Astrocyte of the hippocampus (primary cell): ENCODE measurements at places on chromosomes 3 and 15.

DNA sequence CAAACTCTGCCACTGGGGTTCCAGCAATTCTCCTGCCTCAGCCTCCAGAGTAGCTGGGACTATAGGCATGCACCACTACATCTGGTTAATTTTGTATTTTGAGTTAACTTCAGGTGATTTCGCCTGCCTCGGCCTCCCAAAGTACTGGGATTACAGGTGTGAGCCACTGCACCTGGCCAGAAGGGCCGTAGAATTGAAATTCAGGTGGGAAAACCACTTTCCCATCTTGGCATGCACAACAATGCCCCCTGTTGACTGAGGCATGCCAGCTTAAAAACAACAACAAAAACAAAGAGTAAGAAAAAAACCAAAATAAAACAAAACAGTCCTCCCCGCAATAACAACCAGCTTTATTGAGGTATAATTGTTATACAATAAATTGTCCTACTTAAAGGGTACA, 32.6 kb upstream of the RAB11A start:
- no peak for DNase-seq

- no peak for DNase-seq
Observed at GRCh38 chr3:18735005-18735404, 309.9 kb upstream of the SATB1 start.

DNA sequence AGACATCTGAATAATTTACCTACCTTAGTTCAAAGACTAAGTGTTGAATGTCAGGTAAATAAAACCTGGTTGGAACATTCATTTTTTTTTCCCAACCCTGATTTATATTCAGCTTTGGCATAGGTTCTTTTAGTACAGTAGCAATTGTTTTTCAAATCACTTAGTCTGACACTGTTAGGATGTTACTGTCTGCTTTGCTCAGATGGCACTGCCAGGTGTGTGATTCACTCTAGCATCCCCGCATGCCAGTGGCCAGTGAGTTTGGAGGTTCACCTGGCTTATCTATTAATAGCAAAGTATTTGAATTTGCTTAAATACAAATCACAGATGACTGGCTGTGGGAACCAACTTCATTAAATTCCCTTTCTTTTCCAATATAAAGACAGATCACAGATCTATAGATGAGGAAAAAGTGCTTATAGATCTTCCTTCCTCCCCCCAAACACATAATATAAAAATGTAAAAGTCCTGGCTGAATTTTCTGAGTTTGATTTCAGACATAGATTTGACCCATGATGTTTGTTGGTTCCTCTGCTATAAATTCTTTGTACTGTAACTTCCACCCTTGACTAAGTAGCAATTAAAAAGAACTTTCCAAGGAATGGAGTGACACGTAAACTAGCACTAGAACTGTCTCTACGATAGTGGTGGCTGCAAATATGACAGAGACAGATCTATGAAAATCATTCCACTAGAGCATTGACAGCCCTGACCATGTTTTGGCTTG, 3.9 kb downstream of the THBS1 start:
- DNase-seq = peak; percentile 17

- peak; percentile 100 for DNase-seq
Observed at GRCh38 chr3:136752422-136753325, 496 bp upstream of the STAG1 start.

DNA sequence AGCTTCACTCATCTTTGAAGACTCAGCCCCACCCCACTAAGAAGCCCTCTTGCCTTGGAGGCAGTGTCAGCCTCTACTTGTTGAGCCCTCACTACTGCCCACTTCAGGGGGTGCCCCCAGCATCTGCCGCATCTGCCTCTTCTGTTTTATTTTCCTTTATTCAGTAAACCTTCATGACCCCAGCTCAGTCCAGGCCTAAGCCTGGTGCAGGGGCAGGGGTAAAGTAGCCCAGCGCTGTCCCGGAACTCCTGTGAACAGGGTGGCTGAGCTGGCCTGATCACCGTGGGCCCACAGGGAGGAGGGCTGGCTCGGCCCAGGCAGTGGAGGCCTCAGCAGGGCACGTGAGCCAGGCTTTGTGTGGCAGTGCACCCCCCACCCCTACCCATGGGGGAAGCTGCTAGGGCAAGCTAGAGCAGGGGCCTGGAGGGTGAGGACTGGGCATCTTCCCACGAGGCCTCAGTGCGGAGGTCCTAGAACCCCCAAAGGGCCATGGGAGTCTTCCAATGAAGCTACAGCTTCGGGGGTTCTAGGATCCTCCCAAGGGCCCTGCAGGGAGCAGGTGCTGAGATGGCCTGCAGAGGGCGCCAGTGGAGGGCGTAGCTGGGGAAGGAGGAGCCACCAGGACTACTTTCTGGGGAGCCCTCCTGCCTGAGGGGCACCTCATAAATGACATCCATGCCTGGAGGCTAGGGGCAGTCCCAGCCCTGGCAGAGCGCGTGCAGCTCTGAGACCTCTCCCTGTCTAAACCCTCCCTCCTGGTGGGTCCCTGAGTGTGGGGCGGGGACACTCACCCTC, 36.0 kb downstream of the TSPAN3 start:
- DNase-seq = no peak

GRCh38 chr3:2774481-2775249, 335.5 kb downstream of the IL5RA start:
- no peak for DNase-seq

DNA sequence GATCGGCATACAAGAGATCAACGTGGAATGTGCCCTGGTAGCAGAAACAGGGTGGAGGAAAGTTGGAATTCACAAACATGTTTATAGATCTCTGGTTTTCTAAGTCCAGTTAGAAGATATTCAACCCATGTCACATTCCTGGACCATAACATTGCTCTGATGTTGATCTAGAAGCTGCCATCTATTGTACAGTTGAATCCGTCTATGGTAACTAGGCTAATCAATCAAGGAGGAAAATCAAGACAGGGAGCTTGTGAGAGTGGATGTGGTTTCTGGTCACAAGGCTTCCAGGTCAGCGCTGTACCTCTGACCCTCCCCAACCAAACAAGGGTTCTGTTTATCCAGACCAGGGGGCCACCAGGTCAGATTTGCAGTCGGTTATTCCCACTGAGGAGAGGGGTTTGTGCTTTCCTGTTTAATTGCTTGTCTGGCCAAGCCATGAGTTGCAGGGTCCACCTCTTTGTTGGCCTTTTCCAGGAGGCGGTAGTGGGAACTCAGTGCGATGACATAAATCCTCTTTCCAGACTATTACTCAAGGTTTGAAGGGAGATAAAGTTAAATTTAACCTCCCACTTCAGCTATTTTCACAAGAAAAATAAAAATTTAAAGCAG, 130.3 kb downstream of the SLCO3A1 start:
- no peak for DNase-seq

- DNase-seq = peak; percentile 74
Observed at GRCh38 chr15:81897057-81897677, 148.7 kb downstream of the MEX3B start.

DNA sequence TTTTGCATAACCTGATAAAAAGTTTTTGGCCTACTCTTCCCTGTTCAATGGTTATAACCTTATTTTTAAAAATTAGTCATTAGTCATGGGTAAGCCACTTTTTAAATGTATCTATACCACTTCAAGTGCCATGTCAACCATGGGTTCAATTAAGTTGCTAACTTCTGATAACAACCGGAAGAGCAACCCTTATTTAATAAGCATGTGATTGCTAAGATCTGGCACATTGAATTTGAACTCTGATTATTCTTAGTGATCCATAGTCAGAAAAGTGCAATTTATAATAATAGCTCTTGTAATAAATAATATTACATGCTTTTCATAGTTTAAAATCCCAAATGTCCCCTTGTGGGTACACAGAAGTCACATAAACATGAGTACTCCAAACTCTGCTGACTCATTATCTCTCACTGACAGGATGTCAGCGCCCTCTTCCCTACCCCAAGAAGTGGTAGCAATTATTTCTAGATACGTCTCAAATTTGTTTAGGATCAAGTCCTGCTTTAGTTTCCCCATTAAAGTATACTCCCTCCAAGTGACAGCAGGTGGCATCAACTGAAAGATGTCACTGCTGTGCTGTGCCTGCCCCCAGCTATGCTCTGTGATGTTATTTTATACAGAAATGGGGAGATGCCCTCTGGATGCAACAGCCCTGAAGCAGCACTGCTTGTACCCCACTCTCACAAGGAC, 18.6 kb downstream of the SAMD7 start:
- no peak for DNase-seq

GRCh38 chr3:133895208-133896001, at the start of gene RAB6B:
Gene RAB6B, minus strand, starts transcription at chr3:133895882. Its CDS starts 416 bp downstream, at chr3:133895466.
- peak; percentile 75 for DNase-seq
